NCI-H1694 (cell line): ENCODE measurements at places on chromosomes 11 and 22.

GRCh38 chr11:8593935-8594909 is at the start of gene STK33:
STK33 (minus strand) TSS chr11:8594228; CDS start chr11:8474905, 119,323 bp downstream.
- DNase-seq: peak; percentile 30

DNA sequence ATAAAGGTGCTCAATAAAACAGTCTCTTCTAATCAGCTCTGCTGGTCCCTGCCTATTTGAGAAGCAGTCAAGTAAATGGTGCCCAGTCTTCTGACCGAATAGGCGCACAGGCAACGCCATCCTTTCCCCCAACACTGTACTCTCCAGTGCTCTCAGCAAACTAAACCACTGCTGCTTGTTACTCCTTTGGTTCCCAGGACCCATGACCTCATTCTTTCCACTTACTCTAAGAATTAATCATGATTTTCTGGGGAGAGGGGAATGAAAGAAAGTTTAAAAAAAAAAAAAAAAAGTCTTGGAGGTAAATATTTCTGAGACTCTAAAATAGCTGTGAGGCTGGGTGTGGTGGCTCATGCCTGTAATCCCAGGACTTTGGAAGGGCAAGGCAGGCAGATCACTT is 63.7 kb downstream of the SGSM3 start:
- no peak for DNase-seq

GRCh38 chr11:124831897-124832296 is 31.7 kb upstream of the MSANTD2 start:
- no peak for DNase-seq

DNA sequence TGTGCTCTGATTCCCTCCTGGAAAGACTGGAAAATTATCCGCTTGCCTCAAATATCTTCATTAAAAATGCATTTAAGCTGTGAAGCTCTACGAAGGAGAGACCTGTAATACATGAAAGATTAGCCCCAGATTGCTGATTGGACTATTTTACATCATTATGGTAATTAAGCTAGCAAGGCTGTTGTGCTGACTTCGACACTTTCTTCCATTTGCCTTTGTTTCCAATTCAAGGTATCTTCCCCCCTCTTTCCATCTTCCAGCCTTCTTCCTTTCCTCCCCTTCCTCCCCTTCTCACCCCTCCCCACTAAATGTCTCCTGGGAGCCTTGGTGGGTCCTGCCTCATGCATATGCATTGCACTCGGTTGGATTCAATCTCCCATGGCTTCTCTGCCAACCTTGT is 710.8 kb downstream of the OPCML start:
- DNase-seq: no peak

GRCh38 chr22:24496234-24496633 is 1.1 kb downstream of the UPB1 start:
- DNase-seq: no peak
